ENCODE measurements at places on chromosomes 11 and 22. TPM values are rescaled to one million over a fixed set of nuclear protein-coding genes. Genes with fewer than 3 reads are reported as not detected.

- no peak for DNase-seq
Measured at GRCh38 chr11:96393753-96394348, 4.0 kb downstream of the JRKL start.

- no peak for DNase-seq
Measured at GRCh38 chr22:47552024-47552423, 789.6 kb downstream of the TBC1D22A start.

- DNase-seq = no peak
Measured at GRCh38 chr11:37343290-37343689, 745.3 kb upstream of the RAG2 start.

DNA sequence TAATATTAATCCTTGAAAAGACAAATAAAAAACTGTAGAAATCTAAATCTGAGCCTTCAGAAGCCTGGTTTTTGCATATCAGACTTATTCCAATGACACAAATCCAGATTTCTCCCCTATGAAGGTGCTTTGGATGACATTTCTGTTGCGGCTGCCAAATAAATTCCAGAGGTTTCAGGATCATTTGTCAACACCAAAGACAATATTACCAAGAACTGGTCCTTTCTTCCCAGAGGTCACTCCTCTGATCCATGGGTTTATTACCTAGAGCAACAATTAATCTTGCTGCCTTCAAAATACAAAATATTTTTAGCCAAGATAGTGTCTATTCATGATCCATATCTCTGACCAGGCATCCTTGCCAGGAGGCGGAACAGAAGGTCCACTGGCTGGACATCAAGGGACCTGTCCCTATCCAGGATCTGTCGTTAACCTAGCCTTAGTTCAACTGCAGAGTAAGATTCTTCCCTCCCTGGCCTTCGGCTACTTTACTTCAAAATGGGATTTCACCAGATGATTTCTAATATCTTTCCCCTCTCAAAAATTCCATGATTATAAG, 4.9 kb downstream of the CADM1 start:
- no peak for DNase-seq

Gene THRSP
- total RNA-seq = 0.51 TPM

Gene MMP27
- total RNA-seq = not detected

Gene OR2AG2
- 0.28 TPM for total RNA-seq

Gene OR5M11
- total RNA-seq = not detected

Gene SCGB1D2
- total RNA-seq = not detected
